ENCODE measurements at places on chromosomes 1 and 21.

DNA sequence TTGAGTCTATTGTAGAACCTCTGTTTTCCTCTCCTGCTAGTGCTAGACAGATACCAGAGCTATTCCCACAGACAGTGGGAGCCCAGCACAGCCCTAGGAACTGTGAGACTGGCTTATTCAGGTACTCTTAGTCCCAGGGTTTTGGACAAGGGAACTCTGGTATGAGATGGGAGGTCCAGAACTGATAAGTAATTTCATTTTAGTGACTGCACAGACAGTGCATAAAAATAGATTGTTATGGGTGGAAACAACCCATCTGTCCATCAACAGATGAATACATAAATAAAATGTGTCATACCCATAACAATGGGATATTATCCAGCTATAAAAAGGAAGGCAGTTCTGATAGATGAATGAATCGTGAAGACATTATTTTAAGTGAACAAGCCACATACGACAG is 9.0 kb downstream of the EPS8L3 start:
- DNase-seq: no peak

- no peak for DNase-seq
Measured at GRCh38 chr1:17624611-17625233, 85.2 kb downstream of the ARHGEF10L start.

- no peak for DNase-seq
Measured at GRCh38 chr1:90187323-90187585, 192.3 kb downstream of the ZNF326 start.

- no peak for DNase-seq
Measured at GRCh38 chr1:36603461-36603860, 120.7 kb upstream of the CSF3R start.

- no peak for DNase-seq
Measured at GRCh38 chr1:81695741-81696140, 105.0 kb upstream of the ADGRL2 start.

DNA sequence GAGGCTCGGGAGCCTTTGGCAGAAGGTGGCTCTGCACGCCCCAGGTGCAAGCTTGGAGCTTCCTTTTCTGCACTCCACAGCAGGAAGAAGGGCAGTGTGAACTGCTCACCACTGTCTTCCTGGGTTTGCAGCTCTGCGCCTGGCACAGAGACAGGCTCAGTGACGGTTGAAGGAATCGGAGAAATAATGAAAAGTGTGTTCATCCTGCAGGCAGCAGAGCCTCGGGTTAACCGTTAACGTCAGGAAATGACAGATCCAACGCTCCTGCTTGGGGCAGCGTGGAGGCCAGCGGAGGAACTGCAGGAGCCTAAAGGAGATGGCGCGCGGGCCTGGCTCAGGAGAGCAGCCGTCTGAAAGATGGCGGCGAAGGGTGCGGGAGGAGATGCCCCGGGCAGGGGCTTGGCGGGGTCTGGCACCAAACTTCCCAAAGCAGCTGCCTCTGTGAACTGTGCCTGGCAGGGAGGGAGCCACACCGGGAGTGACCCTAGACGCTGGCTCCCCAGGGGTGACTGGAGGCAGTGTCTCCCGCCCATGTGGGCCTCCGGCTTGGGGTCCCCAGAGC is 10.9 kb upstream of the SAMD11 start:
- peak; percentile 35 for DNase-seq

- peak; percentile 44 for DNase-seq
Measured at GRCh38 chr1:59669752-59670312, 144.9 kb upstream of the HOOK1 start.

- no peak for DNase-seq
Measured at GRCh38 chr1:3444736-3445135, 9.7 kb upstream of the ARHGEF16 start.

DNA sequence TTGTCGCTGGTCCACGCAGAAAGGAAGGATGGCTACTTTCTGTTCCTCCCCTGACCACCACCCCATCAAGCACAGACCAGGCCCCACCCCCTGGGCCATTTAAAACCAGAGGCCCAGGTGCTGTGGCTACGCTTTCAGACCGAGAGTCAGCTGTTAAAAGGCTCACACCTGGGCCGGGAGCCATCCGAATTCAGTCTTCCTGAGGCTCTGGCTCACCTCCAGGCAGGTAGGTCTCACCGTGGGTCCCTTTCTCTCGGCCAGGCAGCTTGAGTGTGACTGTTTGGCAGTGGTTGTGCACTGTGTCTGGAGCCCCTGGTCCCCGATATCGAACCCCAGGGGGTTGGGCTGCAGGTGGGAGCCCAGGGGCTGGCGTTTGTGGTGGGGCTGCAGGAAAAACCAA is 7.2 kb downstream of the ACTL8 start:
- no peak for DNase-seq

GRCh38 chr21:43644609-43645008 is 14.7 kb downstream of the HSF2BP start:
- DNase-seq: no peak

DNA sequence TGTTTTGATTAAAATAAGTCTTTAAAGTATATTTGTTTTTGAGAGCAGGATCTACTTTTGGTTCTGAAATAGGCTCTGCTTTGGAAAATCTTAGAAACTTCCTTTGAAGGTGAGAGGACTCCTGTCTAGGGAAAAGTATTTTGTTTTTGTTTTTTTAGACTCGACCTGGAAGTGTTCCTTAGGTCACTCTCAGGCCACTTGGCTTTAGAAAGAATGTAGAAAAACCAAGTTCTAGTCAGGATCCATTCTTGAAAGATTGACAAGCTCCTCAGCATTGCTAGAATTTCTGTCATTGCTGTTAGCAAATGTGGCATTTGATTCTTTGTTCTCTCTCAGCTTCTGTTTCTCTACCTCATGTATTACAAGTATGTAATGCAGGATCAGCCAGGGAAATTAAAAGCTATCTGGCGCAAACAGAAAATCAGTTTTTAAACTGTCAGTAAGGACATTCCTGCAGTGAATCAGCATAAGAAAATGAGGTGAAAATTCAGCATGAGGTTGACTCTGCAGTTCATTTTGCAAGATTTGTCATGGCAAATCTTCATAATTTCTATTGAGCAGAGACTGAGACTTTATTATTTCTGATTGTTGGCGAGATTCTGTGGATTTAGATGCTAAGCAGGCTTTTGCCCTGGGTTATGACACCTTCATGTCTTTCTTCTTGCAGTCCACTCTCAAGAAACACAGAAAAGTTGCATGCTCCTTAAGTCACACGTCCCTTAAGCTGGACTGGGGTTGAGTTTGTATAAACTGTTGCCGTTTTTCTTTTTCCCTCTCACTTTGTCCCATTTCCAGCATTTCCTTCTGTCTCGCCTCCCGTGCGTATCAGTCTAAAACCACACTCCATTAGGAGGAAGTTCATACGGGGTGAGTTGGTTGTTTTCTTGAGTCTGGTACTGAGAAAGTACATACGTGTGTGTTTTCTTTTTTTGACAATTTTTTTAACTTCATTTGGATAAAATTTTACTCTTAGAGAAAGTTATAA is 12.6 kb downstream of the NTPCR start:
- no peak for DNase-seq

DNA sequence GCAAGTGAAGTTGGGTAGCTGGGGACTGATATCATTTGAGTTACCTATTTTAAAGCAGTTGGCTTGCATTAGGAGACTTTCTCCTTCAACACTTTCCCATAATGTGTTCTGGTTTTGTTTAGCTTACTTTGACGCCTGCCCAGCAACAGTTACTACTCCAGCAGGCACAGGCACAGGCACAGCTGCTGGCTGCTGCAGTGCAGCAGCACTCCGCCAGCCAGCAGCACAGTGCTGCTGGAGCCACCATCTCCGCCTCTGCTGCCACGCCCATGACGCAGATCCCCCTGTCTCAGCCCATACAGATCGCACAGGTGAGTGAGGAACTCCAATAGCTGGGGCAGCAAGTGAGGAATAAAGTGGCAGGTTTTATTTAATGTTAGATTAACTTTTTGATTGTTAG is 144.3 kb downstream of the CD247 start:
- no peak for DNase-seq

GRCh38 chr1:209208648-209209047 is 374.9 kb upstream of the CAMK1G start:
- DNase-seq: no peak

- no peak for DNase-seq
Measured at GRCh38 chr1:25832336-25833037, 12.7 kb downstream of the MTFR1L start.

GRCh38 chr1:196607981-196608380 is 259 bp downstream of the KCNT2 start:
- no peak for DNase-seq

DNA sequence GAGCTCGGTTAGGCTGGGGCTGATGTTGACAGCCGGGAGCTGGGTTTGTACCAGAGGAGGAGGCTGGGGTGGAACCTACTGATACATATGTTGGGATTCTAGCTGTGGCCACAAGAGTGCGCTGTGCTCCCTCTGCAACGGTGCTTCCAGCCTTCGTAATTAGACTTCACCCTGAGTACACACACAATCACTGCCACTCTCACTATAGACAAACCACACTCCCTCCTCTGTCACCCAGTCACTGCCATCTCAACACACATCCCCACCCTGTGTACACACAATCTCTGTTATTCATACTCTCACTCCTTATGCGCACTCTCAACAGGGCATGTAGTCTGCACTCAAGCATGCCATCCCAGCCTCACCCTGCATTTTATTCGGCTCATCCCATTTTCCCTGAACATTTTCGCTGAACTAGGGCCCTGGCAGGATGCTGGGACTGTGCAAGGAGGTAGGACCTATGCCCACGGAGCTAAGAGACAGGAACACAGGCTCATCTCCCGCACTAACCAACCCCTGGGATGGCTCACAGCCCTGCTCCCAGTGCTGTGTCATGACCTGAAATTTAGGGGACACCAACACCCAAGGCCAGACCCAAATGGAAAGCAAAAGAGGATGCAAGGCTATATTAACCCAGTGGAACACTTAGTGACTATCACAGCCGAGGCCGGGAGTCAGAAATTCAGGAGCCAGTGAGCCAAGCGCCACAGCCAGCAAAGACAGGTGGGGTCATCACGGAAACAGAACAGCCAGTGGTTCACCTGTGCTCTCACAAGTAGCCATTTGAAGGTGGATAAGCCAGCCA is 5.7 kb downstream of the GJB3 start:
- peak; percentile 73 for DNase-seq

GRCh38 chr1:96521994-96522760 is 199.4 kb upstream of the PTBP2 start:
- no peak for DNase-seq

DNA sequence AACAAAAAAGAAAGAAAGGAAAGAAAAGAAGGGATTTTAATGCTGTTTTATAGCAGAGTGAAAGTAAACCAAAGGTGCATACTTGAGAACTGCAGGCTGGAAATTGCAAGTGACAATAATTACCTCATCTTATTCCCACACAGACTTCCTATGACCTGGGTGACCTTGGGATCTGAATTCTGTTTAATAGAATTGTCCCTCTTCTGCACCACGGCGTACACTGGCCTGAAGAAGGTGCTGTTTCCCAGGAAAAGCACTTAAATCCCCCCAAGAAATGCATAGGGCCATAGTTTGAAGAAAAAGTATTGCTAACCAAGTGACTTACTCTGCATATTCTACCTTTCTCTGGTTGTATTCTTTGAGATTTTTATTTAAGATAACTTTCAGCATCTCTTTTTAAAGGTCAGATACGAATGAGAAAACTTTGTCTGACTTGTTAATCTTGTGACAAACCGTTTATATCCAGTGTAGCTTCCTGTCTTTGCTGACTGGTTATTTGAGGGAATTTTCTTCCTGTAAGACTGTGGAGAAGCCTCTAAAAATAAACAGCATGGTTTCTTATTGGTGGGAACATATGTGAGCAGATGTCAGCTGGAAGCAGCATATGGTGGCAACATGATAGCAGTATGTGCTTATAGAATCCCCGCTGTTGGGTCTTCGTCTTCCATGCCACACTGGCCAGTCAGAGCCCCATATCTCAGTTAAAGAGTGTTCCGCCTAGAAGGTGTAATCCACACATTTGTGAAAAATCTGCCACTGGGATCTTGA is 16.3 kb downstream of the TGFB2 start:
- DNase-seq: peak; percentile 47

DNA sequence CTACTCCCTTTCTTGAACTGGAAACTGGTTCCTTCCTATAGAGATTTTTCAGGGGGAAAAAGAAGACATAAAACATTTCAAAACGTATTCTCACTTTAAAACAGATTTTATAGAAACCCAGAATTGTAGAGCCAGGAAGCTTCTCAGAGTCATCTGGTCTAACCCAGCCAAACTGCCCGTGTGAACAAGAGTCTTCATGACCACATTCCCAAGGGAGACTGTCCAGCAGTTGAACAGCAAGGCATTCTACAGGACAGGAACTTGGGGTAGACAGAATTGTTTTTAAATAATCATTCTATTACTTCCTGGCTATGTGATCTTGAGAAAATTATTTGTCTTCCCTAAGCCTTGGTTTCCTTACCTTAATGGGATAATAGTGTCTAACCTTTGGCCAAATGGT is 163.5 kb upstream of the IVNS1ABP start:
- DNase-seq: no peak

- no peak for DNase-seq
Measured at GRCh38 chr1:32957017-32957416, 7.6 kb downstream of the RNF19B start.

GRCh38 chr1:230122366-230123279 is 55.6 kb downstream of the GALNT2 start:
- DNase-seq: no peak

DNA sequence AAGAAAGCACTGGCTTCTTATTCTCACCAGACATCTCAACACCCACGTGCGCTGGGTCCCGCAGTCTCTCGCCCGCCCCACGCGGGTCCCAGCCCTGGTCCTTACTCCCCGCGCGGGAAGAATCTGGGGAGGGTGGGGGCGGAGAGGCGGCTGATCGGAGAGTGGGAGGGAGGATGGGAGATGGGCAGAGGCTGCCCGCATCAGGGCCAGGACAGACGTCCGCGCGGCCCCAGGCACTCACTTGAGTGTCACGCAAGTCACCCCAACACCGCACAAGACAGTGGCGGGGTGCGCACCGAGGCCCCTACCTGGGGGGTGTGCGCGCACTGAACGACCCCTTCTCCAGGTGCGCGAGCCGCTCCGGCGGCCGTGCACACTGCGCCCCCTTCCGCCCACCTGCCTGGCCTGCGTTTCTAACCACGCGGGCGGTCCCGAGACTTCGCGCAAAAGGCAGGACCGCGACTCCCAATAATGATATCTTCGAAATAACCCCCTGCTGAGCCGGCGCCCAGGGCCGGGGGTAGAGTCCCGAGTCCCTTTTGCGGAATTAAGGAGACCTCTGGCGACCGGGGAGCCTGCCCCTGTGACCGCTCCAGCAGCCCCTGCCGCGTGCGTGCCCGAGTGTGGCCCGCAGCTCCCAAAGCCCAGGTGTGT is 6.0 kb upstream of the SIM2 start:
- DNase-seq: peak; percentile 29

DNA sequence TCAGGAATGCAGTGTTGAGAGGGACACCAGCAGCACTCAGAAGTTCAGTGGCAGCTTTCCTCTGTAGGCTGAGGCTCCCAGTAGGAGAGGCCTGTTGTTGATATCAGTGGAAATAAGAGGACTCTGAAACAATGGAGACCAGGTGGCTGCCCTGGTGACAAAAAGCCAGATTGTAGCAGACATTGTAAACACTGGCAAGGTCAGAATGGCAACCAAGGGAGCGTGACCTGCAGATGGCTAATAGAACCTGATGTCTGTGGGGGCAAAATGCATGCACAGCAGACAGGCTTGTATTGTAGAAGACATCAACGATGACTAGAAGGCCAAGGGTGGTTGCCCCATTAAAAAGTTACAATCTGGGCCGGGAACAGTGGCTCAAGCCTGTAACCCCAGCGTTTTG is 53.1 kb upstream of the GPR37L1 start:
- DNase-seq: no peak

All from right hindlimb (tissue), 1 donor.